ENCODE measurements at places on chromosomes 6 and 20.
A peak's percentile ranks its signal among the peaks of the same experiment; 100 is the strongest.

- no peak for DNase-seq
Measured at GRCh38 chr6:143843677-143843999, 500 bp downstream of the LTV1 start.

DNA sequence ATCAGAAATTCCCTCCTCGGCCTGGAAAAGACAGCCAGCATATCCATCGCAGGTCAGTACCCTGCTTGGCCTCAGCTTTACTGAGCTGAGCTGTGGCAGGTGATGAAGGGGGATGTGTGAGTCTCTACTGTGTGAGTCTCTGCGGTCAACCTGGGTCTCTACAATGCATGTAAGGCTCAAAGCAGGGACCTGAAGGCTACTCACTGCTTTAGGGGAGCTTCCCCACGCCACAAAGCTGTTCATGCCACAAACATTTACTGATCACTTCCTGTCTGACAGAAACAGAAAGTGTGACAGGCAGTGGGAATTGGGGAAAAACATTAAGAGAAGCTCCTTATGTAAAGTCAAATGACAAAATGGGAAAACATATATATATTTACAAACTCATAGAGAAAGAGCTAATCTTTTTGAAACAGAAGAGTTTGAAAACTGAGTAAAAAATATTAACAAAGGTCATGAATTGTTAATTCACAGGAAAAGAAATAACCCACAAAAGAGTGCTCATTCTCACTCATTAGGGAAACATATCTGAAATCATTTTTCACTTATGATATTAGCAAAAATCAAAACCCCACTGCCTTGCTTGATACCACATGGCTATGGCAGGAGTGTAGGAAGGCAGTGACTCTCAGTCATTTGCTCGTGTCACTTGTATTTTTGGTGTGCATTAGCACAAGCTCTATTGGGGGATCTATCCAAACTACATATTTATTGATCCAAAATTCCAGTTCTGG is 5.8 kb downstream of the BTN3A3 start:
- DNase-seq, result no peak

DNA sequence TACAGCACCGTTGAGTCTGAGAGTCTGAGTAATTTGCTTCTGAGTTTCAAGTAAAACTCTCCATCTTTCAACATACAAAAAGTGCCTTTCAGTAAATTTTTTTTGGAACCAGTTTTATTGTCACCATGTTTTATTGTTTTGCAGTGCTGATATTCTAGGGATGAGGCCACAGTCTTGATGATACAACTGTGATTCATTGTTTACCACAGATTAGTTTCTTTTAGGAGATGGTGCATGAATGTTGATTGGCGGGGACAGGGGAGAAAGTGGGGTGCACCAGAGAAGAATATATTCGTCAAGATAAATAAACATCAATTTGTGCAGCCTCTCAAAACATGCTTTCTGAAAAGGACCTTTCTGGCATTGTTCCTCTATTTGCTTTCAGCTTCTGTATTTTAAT is 109.0 kb downstream of the MCHR2 start:
- no peak for DNase-seq

DNA sequence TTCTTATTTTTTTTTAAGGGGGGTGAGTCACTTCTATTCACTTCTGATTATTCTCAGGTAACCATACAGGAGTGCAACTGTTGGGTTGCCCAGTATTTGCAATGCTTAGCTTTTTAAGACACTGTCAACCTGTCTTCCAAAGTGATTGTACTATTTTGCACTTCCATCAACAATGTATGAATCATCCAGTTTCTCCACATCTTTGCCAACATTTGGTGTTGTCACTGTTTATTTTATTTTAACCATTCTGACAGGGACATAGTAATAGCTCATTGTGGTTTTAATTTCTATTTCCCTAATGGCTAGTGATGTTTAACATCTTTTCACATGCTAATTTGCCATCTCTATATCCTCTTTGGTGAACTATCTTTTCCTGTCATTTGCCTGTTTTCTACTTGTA is 1.4 kb upstream of the SLC13A3 start:
- DNase-seq, result no peak

GRCh38 chr20:63248835-63249591 is 5.2 kb downstream of the NKAIN4 start:
- DNase-seq, result no peak

GRCh38 chr6:15504581-15505350 is 158.1 kb downstream of the DTNBP1 start:
- DNase-seq, result peak; percentile 97

DNA sequence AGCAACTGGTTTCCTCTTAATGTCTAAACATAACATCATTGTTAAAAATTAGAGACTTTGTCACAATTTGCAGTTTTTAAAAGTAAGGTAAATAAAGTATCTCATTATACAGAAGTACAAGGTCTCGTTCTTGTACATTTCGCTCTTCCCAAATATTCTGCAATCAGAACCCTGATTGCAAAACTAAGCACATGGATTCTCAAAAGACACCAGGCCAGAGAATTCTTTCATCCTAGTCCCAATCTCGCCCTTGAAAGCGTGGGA is 355 bp upstream of the AKAP7 start:
- DNase-seq, result no peak

- DNase-seq, result no peak
Measured at GRCh38 chr6:25732468-25733198, 21.9 kb upstream of the SLC17A4 start.

- no peak for DNase-seq
Measured at GRCh38 chr6:129338683-129339082, 371.3 kb downstream of the ARHGAP18 start.

GRCh38 chr6:150991487-150991886 is 126.0 kb downstream of the MTHFD1L start:
- no peak for DNase-seq

- no peak for DNase-seq
Measured at GRCh38 chr6:84415517-84415916, 188.1 kb upstream of the CEP162 start.

DNA sequence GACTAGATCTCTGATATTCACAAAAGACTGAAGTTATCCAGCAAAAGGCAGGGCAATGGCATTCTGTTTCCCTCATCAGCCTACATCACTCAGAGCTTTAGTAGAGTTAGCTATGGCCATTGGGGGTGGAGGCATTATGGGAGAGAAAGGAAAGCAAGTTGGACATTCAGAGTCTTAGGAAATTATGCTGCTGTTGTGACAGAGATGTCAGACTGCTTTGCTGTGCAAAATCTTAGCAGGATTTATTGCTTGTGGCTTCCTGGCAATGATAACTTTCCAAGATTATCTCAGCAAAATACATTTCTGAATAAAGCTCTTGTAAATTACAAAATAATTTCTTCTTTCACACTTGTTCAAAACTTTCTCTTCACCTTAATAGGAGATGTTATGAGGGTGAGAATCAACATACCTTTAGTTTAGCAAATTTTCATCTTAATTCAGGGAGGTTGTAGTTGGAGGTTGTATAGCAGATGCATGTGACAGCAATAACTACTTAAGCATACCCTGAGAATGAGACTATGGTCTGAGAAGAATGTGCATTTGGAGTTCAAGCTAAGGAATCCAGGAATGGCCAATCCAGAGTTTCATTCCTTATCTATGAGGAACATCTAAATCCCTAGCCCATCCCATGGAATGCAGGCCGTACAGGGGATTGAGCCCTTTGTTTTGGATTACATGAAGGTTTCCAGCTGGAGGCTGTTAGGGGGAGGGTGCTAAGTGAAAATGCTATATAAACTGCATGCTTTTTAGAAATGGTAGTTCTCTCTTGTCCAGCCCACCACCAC is 179.8 kb downstream of the HAO1 start:
- no peak for DNase-seq

DNA sequence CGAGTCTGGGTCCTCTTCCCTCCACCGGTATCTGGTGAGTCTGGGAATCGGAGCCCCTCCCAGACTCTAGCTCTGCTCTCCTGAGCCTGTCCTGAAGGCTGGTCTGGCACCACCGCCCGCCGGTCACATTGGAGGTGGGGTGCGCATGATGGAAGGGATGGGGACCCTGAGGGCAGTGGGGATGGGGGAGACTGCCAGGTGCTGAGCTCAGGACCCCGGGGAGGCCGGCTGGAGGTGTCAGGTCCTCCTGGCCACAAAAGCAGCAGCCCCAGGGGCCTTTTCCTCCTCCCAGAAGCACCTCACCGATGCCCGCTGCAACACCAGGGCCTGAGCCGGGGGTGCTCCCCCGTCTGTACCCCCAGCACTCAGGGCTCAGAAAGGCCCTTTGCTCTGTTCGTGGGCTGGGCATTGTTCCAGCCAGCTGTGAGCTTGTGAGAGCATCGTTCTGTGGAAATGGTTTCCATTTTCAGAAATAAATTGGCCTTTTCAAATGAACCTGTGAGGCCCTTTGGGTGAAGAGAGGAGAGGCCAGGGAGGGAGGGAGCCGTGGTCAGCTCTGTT is 2.5 kb upstream of the NPBWR2 start:
- no peak for DNase-seq

GRCh38 chr6:103720393-103720792 is 1139.3 kb downstream of the HACE1 start:
- DNase-seq, result no peak

GRCh38 chr20:53019464-53019863 is 47.3 kb downstream of the TSHZ2 start:
- DNase-seq, result no peak

Measured in AG04450 (cell line).